Activated CD4-positive, CD25-positive, alpha-beta regulatory T cell treated with anti-CD3 and anti-CD28 coated beads, Interleukin-2, amount 50 U/mL, for 24 hours (primary cell): ENCODE measurements at places on chromosomes 1 and 21.
A peak's percentile ranks its signal among the peaks of the same experiment; 100 is the strongest.

GRCh38 chr1:202158810-202159533 lies 1.4 kb downstream of the PTPN7 start:
- ATAC-seq = no peak

DNA sequence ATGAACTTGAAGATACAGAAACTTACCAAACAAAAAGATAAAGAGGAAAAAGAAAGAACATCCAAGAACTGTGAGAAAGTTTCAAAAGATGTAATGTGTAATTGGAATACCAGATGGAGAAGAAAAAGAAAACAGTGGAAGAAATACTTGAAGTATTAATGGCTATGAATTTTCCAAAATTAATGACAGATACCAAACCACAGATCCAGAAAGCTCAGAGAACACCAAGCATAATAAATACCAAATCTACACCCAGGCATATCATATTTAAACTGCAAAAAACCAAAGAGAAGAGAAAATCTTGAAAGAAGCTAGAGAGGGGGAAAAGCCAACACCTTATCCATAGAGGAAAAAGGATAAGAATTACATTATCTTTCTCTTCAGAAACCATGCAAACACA lies 136.4 kb downstream of the CLIC6 start:
- ATAC-seq = no peak

DNA sequence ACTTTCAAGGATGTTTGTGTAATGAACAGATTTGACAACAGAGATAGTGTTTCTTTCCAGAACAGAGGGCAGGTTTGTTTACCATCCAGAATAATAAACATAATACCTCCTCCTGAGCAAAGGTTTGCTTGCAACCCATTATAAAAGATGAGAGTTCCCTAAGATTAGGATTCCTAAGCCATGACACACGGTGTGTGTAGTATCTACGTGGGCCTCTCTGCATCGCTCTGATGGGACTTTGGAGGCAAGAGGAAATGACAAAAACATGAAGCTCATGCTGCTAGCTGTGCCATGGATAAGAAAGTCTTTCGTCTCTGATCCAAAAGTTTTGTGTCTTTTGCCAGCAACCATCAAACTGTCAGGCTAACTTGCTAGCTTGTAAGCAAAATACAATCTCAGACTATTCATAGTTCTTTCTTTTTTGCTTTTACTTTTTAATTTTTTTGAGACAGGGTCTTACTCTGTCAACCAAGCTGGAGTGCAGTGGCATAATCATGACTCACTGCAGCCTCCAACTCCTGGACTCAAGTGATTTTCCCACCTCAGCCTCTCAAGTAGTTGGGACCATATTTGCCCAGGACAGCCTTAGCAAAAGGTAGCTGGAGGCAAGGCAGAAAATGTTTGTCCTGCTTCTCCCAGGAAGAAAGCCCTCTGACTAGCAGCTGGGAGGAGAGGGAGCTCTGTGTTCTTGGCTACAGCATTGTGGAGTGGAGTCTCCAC lies 81.1 kb downstream of the LHX4 start:
- no peak for ATAC-seq

GRCh38 chr1:194194724-194195123 lies 1008.3 kb upstream of the B3GALT2 start:
- no peak for ATAC-seq

GRCh38 chr1:28537457-28538199 lies 15.3 kb upstream of the TRNAU1AP start:
- no peak for ATAC-seq

DNA sequence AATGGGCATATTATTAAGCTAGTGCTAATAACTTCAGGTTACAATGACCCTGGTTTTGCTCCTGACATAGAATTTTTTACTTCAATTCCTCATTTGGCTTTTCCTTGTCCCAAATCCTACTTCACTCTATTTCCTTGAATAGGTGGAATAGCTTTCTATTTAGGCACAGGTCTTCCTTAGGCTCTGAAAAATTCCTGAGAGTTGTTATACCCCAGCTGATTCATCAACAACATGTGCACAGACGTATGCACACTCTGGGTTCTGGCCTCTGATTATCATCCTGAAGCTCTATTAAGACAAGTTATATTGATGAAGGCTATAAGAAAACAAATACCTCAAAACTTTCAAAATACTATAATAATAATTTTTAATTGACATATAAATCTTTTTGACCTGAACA lies 172.4 kb downstream of the NTMT2 start:
- no peak for ATAC-seq

GRCh38 chr1:109433322-109433721 lies 7.1 kb upstream of the PSMA5 start:
- no peak for ATAC-seq

- ATAC-seq = no peak
These were observed 62.5 kb downstream of the TMCO4 start for GRCh38 chr1:19737104-19737825.

- no peak for ATAC-seq
These were observed 161.7 kb upstream of the EDN2 start for GRCh38 chr1:41646186-41646585.

- ATAC-seq = no peak
These were observed 89.2 kb upstream of the TMEM51 start for GRCh38 chr1:15064217-15064929.

- ATAC-seq = no peak
These were observed 100.4 kb upstream of the BRINP3 start for GRCh38 chr1:190578017-190578416.

- no peak for ATAC-seq
These were observed 41.0 kb downstream of the VCAM1 start for GRCh38 chr1:100760511-100760910.

DNA sequence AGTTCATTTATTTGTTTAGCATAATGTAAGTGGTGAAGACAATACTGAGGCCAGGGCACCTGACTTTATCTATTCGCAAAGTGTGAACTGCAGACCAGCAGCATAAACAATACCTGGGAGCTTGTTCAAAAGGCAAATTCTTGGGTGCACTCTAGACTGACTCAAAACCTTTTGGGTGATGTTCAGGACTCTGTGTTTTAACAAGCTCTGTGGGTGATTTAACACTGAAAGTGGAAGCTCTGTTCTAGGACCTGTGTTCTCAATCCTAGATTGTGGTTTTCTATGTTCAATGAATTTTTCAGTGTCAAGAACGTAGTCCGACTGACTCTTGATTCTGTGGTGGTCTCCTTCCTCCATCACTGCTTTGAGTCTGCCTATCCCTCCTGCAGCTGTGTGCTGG lies 71.9 kb downstream of the GPR88 start:
- no peak for ATAC-seq

DNA sequence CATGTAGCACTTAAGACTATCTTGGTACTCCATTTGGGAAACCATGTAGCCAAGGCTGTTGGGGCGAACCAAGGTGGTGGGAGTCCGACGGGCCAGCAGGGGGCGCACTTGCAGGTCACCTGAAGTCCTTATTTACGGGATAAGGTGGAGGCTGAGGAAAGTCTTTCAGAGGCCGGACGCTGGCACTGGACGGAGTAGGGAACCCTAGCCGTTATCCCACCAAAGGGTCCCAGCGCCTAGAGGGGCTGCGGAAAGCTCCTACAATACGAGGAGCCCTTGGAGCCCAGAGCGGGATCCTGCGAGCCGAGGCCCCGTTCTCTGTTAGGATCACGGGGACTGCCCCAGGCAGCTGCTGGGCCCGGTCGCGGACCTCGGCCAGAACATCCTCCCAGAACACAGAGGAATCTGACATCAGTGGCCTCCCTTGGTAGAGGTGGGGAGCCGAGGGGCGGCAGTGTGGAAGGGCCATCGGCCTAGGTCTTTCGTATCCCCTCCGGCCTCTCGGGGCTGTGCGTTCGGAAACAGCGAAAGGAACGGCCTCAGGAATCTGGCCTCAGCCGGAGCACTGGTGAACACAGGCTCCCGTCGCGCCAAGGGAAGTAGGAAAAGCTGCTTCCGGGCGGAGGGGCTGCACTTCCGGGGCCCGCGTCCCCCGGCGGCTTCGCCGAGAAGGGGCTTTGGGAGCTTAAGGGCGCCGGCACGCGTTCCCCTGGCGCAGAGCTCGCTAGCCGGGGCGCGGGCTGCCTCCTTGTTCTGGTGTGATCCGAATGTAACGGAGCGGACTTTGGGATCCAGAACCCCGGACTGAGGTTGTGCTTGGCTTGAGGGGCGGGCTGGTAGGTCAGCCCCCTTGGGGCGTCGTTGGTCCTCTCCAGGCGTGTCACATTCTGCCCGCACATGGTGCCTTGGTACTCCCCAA lies 29.9 kb upstream of the RPTN start:
- ATAC-seq = peak; percentile 63

GRCh38 chr1:240465531-240465940 lies 146.4 kb downstream of the GREM2 start:
- no peak for ATAC-seq

GRCh38 chr1:92493139-92493538 lies 6.4 kb upstream of the GFI1 start:
- no peak for ATAC-seq

DNA sequence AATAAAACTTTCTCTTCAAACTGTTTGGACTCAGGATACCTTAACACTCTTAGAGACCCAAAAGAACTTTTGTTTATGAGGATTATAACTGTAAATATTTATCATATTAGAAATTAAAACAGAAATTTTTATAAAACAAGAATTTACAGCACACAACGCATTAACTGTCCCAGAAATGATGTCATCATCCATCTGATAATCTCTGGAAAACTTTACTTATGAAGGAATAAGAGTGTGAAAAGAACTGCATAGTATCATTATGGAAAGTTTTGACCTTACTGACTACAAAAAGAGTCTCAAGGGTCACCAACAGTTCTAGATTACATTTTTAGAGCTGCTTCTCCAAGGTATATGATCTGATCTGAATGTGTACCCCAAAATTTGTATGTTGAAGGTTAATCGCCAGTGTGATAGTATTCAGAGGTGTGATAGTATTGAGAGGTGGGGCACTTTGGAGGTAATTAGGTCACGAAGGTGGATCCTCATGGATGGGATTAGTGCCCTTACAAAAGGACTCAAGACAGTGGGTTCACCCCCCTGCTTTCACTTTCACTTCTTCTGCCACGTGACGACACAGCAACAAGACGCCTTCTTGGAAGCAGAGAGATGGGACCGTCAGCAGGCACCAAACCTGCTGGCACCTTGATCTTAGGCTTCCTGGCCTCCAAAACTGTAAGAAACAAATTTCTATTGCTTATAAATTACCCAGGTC lies 95.7 kb upstream of the NR5A2 start:
- peak; percentile 36 for ATAC-seq

GRCh38 chr1:235008239-235008638 lies 120.4 kb downstream of the TOMM20 start:
- no peak for ATAC-seq

DNA sequence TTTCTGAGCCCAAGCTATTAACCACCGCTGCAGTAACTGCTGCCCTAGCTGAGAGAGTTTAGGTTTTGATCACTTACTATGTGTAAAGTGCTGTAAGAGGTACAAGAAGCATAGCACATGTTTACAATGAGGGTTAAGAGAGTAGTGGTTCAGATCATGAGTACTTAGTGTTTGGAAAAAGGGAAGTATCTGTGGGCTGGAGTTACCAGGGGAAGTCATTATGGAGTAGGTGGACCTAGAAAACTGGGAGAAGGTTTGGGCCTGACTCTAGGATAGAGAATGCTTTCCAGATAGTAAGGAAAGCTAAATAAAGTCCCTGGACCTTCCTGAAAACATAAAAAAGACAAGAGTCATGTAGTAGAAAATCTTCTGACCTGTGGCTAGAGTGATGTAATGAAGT lies 149.6 kb upstream of the PLXNA2 start:
- no peak for ATAC-seq

DNA sequence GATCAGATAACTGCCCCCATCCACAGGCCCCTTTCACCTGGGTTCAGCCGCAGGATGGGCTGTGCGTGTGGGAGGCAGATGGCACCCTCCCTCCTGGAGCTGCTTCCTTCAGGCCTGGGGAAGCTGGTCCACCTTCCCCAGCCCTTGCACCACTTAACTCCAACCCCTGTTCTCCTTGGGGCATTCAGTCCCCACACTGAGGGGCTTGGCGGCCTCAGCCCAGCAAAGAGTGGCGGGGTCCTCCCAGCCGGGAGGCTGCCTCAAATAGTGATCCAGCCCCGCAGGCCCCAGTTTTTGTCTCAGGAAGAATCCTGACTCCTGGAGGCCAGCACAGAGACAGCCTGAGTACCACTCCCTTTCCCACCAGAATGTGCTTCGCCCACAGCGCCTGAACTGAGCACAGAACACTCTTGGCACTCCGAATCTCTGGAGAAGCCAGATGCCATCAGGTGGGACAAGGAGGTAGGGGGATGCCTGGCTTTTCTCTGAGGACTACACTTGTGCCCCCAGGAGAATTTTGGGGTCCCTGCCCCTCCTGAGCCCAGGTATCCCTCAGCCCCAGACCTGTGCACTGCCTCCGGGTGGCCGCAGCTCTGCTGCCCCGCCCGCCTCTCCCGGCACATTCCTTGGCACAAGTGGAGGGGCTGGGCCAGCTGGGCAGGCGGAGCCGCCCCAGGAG lies 936 bp downstream of the PAQR6 start:
- no peak for ATAC-seq
